Neural progenitor cell (in vitro differentiated cells): ENCODE measurements at places on chromosomes 1 and 21. TPM values are rescaled to one million over a fixed set of nuclear protein-coding genes. Genes with fewer than 3 reads are reported as not detected.

Gene FYB2
- total RNA-seq, result 5.0 and 8.9 TPM in 2 replicates

DNA sequence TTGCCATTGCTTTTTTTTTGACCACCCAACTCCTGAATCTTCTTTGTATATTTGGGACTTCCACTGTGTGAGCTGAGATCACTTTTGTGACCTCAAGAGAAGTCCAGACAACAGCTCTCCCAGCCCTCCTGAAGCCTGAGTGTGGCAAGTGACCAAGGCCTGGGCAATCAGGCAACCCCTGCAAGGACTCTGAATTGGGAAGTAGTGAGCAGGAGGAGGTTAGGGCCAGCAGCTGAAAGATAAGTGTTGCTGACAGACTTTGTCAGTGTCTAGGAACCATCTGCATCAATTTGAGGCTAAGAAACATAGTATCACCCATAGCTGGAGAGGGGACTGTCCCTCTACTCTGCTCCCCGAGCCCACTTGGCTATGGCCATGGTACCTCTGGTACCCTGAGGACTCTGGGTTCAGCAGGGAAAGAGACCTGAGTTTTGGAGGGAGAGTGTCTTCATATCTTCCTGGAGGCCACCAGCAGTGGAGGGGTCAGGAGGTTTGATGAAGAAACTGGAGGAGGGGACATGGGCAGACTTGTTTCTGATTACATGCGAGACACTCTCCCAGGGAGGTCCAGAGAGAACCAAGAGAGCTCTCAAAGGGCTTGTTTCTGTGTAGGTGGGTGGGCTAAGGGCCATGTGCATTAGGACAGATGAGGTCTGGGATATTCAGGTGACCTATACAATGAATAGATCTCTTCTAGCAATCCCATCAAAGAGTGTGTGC is 147.0 kb upstream of the DNAH14 start:
- DNase-seq, result no peak

Gene SYT2
- 0.26 and 0.37 TPM in 2 replicates for total RNA-seq

Gene CCDC181
- total RNA-seq, result 10.2 and 13.2 TPM in 2 replicates

DNA sequence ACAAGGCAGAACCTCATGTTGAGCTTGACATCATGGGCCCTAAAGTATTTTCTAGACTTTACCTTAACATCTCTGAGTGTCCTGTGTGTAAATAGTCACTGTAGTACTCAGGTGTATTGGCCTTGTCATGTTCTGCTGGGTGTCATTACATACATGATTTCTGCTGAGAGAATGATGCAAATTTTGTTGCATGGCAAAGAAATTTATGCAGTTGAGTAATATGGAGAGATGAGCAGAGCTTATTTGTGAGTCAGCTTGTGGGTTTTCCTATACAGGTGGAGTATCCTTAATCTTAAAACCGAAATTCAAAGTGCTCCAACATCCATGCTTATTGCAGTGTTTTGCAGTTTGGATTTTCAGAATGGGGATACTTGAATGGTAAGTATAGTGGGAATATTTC is 36.6 kb downstream of the RGL1 start:
- DNase-seq, result no peak

GRCh38 chr1:69567652-69568420 is at the start of gene LRRC7:
Gene LRRC7 (plus strand): TSS chr1:69567922. CDS start chr1:69568640, 718 bp downstream.
- DNase-seq, result peak; percentile 70
